ENCODE measurements at places on chromosomes 12 and 14.
A peak's percentile ranks its signal among the peaks of the same experiment; 100 is the strongest.

DNA sequence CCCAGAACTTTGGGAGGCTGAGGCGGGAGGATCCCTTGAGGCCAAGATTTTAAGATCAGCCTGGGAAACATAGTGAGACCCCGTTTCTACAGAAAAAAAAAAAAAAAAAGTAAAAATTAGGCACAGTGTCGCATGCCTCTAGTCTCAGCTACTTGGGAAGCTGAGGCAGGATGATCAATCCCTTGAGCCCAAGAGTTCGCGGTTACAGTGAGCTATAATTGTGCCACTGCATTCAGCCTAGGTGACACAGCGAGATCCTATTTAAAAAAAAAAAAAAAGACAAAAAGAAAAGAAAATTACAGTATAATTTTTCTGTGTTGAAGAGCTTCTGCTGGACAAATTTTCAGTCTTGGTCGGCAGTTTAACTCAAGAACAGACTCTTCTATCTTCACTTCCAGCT lies 133.9 kb upstream of the FGD4 start:
- no peak for DNase-seq

DNA sequence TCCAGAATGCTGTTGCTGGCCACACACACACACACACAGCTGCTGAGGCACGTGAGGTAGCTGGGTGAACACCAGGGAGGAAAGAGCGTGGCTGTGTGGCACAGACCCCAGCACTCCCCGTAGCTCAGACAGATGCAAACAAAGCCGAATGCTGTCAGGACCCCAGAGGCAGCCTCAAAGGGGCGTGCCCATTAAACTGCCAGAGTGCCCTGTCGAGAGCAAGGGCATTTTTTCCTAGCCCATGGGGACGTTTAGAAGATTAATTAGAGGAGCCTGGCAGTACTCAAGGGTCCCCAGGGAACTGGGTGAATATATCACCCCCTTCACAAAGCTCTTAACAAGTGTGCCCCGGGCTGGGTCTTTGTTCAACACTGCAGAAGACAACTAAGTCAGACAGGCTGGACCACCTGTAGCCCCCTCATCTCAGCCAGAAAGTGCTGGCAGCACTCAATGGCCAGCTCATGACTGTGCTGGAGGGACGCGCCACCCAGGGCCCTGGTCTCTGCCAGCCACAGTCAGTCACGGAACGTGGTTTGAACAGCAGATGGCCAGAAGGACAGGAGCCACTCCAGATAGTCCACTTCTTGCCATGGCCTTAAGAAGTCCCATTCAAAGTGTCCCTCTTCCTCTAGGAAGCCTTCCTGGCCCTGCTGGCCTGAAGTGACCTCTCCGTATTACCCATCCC lies 37.5 kb downstream of the TTC7B start:
- no peak for DNase-seq

- DNase-seq: peak; percentile 40
Measured at GRCh38 chr14:72420749-72421474, 473.0 kb downstream of the DPF3 start.

GRCh38 chr12:122200541-122201175 lies 2.9 kb upstream of the B3GNT4 start:
- no peak for DNase-seq

- no peak for DNase-seq
Measured at GRCh38 chr14:65173973-65174693, 71.8 kb upstream of the MAX start.

DNA sequence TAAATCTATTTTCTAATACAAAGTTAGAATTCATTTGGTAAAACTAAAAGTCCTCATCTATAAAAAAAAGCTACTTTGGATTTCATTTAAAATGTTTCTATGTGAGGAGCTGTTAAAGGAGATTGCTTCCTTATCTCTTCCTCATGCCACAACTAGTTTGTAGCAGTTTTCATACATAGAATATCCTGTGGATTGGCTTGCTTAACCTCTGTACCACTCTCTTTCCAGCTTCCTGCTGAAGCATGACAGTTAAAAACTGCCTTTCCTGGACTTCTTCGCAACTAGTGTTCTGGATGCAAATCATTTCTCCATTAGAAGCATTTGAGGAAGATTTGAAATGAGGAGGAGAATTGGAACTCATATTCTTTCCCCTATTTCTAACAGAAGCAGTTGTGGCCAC lies 49.6 kb downstream of the ST8SIA1 start:
- DNase-seq: no peak

GRCh38 chr14:63394841-63395240 lies 76.1 kb upstream of the GPHB5 start:
- DNase-seq: no peak

DNA sequence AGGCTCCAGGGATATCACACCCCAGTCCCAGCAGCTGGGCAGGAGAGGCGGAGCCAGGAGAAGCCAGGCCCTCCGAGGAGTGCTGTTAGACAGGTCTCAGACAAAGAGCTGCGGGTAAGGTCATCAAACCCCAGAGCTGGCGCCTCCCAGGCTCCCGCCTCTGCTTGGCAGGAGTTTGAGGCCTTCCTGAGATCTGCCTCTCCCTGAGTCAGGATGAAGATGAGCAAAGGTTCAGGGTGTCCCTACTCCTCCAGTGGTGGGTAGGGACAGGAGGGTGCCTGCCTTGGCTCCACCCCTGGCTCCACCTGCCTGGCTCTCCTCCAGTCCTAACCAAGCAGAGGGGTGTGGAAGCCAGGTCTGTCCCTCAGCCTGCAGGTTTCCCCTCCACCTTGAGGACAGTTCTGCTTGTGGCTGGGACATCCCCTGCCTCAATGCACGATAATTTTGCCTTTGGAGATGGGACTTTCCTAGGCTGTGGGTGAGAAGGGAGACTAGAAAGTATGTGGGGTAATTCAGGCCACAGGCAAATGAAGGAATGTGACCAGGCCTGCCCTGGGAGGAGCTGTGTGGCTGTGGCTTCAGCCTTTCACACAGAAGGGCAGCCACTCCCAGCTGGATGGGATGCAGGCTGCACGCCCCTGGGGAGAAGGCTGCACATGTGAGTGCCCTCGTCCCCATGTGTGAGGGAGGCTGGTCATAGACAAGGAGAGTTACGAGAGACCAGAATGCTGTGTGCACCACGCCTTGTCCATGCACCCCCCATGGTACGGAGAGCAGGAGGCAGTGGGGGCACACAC lies 2.2 kb downstream of the PLEKHG6 start:
- no peak for DNase-seq

DNA sequence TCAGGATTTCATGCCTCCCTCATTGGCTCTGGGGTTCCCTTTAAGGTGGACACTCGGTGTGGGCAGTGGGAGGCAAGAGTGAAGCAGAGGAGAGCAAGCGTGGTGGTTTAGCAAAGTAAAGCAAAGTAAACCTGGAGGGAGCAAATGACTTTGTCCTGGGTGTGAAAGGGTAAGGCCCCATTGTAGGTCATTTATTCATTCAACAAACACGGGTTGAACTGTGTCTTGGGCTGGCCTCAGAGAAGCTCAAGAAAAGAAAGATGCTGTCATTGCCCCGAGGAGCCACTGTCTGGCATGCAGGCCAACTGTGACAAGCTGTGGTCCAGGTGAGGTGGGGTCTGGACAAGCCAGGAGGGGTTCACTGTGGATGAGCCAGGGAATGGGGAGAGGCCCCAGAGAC lies 68.9 kb upstream of the DLK1 start:
- no peak for DNase-seq

DNA sequence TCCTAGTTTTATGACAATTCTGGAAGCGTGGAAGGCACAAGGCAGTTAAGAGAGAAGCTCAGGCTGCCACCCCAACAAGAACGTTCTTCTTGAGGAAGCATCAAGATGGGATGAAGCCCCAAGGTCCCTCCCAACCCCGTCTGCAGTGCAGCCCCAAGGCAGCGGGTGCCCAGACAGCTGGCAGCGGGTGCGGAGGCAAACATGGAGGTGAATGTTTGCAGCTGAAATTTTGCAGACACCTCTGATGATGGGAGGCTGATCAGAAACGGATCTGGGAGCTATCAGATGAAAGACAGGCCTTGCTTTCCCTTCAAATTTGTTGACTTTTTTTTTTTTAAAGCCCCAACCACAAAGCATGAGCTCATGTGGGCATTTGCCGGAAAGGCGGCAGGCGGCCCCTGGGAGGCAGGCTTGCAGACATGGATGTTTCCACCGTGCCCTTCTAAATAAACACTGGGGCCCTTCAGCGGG lies 230.7 kb upstream of the RTL1 start:
- DNase-seq: no peak

- no peak for DNase-seq
Measured at GRCh38 chr12:89891933-89892332, 183.3 kb upstream of the ATP2B1 start.

DNA sequence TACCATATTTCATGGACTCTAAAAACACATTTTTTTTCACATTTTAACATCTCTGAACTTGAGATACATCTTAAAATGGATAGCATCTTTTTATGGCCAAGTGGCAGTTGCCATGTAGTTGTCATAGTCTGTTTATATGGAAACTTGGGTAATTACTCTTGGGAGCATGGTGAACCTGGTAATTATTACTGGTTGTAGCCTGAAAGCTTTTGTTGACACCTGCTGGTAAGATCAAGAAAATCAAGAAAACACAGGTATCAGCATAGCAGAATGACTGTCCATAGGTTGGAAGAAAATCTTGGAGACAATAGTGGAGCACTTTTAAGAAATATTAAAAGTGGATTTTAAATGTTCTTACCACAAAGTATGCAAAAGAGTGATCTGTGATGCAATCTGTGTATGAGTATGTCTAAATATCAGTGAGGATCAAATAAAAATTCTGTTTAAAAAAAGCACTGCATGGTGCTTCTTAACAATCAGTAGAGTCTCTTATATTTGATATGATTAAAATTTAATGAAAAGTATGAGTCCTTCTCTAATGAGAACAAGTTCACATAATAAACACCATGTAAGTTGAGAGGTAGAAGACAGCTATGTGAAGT lies 44.2 kb downstream of the TTC8 start:
- no peak for DNase-seq

- DNase-seq: no peak
Measured at GRCh38 chr14:54866588-54866987, 36.0 kb downstream of the GCH1 start.

- no peak for DNase-seq
Measured at GRCh38 chr12:85588221-85588620, 248.0 kb downstream of the RASSF9 start.

DNA sequence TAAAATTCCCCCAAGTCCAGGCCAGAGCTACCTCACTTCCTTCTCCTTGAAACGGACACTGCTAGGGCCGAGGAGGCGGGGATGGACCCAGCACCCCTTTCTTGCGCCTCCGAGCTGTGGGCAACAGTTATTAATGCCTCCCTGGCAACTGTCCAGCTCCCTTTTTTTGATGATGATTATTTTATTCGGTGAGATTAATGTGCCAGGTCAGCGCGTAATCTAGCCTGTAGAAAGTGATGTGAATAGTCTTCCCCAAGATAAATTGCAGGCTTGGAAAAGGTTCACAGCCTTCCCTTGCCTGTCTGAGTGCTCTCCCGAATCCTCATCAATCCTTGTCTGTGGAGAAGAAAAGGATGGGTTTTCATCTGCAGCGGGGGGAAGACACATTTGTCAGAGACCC lies 54.3 kb downstream of the RNFT2 start:
- DNase-seq: no peak

DNA sequence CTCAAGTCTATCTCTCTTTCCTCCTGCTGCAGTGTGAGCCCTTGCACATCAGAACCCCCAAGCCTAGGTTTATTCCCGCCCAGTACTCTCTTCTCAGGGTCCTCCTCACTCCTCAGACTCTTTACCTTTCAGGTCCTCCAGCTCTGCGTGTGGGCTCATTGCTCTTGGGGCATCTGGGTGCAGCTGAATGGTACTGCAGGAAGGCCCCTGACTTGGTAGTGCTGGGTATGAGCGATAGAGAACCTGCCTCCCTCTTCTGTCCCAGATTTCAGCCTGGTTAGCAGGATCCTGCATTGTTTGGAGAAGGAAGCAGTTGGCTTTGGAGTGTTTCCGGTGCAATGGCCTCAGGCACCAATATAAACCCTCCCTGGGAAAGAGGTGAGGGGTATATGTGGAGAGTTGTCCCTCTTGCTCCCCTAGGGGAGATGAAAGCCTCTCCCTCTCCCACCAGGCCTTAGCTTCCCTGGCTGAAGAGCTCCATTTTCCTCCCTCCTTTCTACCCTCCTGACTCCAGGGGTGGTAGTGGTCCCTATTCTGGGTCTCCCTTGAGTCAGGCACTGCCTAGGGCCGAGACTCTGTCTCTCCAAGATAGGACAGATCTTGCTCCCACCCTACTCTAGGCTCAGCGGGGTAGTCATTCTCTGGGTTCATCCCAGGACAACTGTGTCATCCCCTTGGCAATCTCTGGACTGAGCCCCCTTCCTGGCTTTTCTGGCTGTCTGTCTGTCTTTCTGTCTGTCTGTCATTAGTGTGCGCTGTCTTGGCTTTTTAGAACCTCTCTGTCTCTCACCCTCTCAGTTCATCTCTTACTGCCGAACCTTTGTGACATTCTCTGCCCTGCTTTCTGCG lies 3.8 kb downstream of the LRP1 start:
- DNase-seq: no peak

- no peak for DNase-seq
Measured at GRCh38 chr14:25570483-25570882, 520.5 kb upstream of the STXBP6 start.

GRCh38 chr14:96698960-96699539 lies 98.1 kb upstream of the VRK1 start:
- no peak for DNase-seq

GRCh38 chr12:96774496-96775256 lies 132.4 kb upstream of the NEDD1 start:
- DNase-seq: no peak

GRCh38 chr12:55822228-55822627 lies 4.4 kb downstream of the ORMDL2 start:
- no peak for DNase-seq

- peak; percentile 22 for DNase-seq
Measured at GRCh38 chr14:87131879-87132278, 861.1 kb downstream of the GALC start.

- DNase-seq: no peak
Measured at GRCh38 chr12:11568155-11568761, 81.2 kb upstream of the ETV6 start.

DNA sequence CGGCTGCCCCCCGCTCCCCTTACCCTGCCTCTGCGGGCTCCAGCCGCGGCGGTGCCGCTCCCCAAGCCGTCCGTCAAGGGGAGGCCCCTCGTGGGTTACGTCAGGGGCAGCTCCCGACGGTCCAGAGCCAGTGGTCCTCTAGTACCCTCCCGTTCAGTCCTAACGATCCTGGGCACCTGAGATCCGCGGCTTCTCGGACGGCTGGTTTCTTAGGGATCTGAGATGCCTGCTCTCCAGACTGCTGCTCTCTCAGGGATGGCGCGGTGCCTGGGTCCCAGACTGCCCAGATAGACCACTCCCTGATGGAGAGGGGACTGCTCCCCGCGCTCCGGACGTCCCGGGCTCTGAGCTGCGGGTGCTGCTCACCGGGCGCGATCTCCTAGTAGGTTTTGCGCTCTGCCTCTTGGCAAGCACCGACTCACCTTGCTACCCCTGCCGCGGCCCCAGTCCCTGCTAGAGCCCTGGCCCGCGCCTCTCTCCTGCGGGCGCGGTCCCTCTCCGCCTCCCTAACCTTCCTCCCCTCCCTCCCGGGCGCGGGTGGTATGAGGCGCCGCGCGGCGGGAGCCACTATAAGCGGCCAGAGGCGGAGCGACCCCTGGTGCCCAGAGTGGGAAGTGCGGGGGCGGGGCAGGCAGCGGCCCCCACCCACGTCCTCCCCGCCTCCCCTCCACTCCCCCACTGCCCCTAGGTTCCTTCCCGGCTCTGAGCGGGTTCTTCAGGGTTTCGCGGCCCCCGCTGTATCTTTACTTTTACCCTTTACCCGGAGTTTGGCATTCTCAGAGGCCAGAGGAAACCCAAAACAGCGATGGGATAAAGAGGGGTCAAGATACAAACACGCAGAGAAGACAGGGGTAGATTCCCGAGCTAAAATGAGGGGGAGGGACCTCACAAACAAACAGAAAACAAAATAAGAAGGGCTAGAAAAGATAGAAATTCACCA lies at the start of gene C1QL4:
TSS of gene C1QL4 (minus strand) at position 544 of the 940 bp plus-strand sequence. CDS start 711 bp downstream, outside the sequence.
- DNase-seq: peak; percentile 81
